Stimulated activated CD4-positive, alpha-beta T cell treated with anti-CD3 and anti-CD28 coated beads, Interleukin-4, amount 100 ng/mL, for 48 hours (primary cell): ENCODE measurements at places on chromosomes 16 and 17.

- DNase-seq = no peak
Observed at GRCh38 chr16:56689171-56689570, 6.9 kb downstream of the MT1X start.

GRCh38 chr16:61617219-61617783 is 418.9 kb downstream of the CDH8 start:
- DNase-seq = no peak

- DNase-seq = peak; percentile 44
Observed at GRCh38 chr17:4375039-4375748, 8.7 kb upstream of the UBE2G1 start.

DNA sequence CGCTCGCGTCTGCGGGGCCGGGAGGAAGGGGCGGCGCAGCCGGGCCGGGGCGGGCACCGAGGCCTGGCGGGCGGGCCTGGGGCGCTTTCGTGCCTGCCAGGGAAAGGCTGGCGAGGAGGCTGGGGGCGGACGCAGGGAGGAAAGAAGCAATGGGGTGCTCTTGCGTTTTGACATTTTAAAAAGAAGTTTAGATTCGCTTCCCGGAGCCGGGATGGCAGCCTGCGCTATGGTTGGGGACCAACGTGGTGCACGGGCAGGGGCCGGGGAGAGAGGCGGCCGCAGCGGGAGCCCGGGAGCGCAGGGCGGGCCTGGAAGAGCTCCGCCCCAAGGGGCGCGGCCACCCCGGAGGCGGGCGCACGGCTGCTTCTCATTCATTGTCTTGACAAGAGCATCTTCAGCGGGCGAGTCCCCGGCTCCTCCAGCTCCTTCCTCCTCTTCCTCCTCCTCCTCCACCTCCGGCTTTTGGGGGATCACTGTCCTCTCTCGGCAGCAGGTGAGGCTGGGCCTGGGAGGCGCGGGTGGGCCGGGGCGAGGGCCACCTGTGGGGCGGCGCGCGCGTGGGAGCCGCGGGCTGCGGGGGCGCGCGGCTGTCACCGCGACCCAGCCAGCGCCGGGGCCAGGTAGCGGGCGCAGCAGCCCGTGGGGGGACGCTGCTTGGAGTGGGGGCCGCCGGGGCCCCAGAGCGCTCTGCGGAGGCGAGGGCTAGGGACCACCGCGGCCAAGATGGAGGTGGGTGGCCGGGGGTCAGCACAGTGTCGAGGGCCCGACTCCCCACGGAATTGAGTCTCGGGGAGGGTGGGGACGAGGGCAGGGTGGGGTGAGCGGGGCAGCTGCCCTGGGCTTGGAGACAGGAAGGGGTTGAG is at the start of gene CORO1A:
TSS of gene CORO1A (plus strand) at position 370 of the 863 bp plus-strand sequence. CDS start 1,608 bp downstream, outside the sequence.
- peak; percentile 81 for DNase-seq

GRCh38 chr16:14014284-14014625 is 56.9 kb upstream of the MRTFB start:
- no peak for DNase-seq

DNA sequence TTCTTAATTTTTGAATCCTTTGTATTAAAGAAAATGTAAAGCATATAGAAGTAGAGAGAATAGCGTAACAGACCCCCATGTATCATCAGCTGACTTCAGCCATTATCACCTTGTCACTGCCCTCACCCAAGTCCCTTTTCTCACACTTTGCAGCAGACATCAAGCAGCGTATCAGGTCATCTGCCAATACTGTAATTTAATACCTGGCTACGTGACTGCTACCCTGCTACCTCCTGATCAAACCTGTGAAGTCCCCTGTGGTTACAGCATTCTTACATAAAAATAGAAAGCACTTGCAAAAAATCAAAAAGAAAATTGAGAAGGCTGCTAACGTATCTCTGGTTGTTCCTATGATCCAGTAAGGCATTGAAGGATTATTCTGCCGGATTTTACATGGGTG is 96.4 kb downstream of the PLCG2 start:
- no peak for DNase-seq

GRCh38 chr16:75292691-75293090 is 41.3 kb upstream of the BCAR1 start:
- DNase-seq = no peak

- DNase-seq = no peak
Observed at GRCh38 chr16:12896562-12896961, 4.8 kb upstream of the SHISA9 start.

GRCh38 chr16:89025636-89026035 is 48.6 kb upstream of the CBFA2T3 start:
- DNase-seq = no peak

GRCh38 chr17:80045703-80046102 is 9.3 kb downstream of the CCDC40 start:
- no peak for DNase-seq

GRCh38 chr17:7838090-7839075 is 4.4 kb downstream of the KDM6B start:
- DNase-seq = no peak

DNA sequence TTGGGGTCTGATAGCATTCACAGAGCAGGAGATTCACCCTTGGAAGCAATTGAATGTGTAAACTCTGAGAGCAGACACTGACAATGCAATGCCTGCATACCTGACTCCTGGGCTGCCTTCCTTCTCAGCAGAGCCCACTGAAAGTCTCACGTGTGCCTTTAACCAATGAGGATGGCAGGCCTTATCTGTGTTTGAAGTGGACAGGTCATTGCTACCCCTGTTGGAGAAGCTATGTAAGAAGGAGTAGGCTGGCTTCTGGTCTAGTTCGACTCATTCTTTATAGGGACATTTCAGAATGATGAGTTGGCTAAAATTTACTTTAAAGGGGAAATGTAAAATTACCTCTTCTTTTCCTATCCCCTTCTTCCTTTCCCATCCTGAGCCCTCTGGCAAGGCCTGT is 446.3 kb downstream of the SLC39A11 start:
- no peak for DNase-seq

DNA sequence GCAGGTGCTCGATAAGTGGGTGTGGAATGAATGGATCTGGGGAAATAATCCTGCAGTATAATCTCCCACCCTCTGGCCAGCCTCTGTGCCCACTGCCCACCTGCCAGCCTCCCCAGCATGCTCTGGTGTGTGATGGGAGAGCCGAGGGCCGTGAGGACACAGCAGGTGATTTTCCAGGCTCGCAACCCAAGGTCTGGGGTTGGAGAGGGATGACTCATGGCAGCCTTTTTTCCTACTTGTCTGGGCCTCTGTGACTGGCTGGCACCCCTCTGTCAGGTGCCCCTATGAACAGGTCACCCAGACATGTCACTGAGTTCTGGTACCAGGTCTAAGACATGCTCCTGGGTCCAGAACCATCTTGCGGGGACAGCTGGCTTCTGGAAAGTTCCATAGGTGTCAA is 385.7 kb upstream of the TNRC6C start:
- DNase-seq = no peak

DNA sequence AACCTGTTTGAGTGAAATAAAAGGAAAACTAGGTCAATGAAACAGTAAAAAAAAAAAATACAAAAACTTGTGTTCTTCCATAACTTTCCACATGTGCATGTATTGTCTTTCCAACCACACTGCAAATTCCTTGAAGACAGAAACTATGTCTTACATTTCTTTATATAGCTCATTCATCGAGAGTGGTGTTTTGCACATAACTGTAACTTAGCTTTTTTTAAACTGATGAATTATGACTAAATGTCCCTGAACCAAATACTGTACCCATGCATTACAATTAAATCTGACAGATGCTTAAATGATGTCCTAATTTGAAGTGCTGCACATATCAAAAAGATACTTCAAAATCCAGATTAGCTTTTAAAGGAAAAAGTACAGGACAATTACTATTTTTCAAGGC is 50.1 kb downstream of the BRIP1 start:
- no peak for DNase-seq

- DNase-seq = peak; percentile 54
Observed at GRCh38 chr17:77834170-77835115, 124.1 kb upstream of the TNRC6C start.

DNA sequence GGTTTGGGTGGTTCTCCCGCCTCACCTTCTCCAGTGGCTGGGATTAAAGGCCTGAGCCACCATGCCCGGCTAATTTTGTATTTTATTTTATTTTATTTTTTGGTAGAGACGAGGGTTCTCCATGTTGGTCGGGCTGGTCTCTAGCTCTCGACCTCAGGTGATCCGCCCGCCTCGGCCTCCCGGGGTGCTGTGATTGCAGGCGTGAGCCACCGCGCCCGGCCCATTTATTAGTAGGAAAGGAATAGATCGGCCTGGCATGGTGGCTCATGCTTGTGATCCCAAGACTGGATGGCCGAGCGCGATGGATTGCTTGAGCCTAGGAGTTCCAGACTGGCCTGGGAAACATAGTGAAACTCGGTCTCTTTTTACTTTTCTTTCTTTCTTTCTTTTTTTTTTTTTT is 20.4 kb upstream of the RBL2 start:
- DNase-seq = no peak

- no peak for DNase-seq
Observed at GRCh38 chr17:42273474-42274252, 2.5 kb downstream of the STAT5B start.

- DNase-seq = no peak
Observed at GRCh38 chr16:15897121-15897780, 8.8 kb upstream of the CEP20 start.

- DNase-seq = no peak
Observed at GRCh38 chr17:63039342-63039741, 73.3 kb downstream of the TANC2 start.

DNA sequence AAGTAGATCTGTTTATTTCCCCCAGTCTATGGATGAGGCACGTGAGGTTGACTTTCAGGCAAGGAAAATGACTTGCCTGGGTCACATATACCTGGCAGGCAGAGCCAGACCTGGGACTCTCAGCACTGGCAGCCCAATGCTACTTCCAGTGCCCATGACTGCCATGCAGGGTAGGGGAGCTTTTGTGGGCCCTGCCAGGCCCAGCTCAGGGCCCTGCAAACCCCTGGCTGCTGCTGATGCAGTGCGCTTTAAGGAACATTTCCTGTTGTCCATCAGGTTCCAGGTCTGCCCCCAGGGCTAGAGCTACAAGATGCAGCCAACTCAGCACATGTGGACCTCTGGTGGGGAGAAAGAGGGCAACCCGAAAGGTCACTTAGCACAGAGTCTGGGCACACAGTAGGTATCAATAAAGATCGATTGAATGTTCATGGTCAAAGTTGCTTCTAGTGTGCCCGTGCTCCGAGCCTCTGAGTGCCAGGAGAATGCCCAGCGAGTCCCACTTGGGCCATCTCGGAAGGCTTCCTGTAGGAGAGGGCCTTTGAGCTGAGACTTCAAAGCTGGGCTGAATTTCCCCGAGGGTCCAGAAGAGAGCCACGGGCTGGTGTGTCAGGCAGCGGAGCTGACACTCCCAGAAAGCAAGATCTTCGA is 513 bp upstream of the TBX21 start:
- no peak for DNase-seq

- DNase-seq = no peak
Observed at GRCh38 chr16:12122202-12122601, 145.7 kb downstream of the SNX29 start.
